ENCODE measurements at places on chromosomes 12 and 14.
A peak's percentile ranks its signal among the peaks of the same experiment; 100 is the strongest.

GRCh38 chr14:103629503-103630121 lies 601 bp downstream of the KLC1 start:
- DNase-seq = peak; percentile 36

- DNase-seq = no peak
Observed at GRCh38 chr14:63288853-63289252, 29.9 kb downstream of the GPHB5 start.

- no peak for DNase-seq
Observed at GRCh38 chr14:90608281-90608680, 207.9 kb downstream of the TTC7B start.

- DNase-seq = no peak
Observed at GRCh38 chr14:101899263-101899662, 65.1 kb upstream of the DYNC1H1 start.

- no peak for DNase-seq
Observed at GRCh38 chr14:50795142-50795541, 35.8 kb downstream of the NIN start.

- DNase-seq = no peak
Observed at GRCh38 chr14:38278035-38278434, 22.1 kb upstream of the CLEC14A start.

DNA sequence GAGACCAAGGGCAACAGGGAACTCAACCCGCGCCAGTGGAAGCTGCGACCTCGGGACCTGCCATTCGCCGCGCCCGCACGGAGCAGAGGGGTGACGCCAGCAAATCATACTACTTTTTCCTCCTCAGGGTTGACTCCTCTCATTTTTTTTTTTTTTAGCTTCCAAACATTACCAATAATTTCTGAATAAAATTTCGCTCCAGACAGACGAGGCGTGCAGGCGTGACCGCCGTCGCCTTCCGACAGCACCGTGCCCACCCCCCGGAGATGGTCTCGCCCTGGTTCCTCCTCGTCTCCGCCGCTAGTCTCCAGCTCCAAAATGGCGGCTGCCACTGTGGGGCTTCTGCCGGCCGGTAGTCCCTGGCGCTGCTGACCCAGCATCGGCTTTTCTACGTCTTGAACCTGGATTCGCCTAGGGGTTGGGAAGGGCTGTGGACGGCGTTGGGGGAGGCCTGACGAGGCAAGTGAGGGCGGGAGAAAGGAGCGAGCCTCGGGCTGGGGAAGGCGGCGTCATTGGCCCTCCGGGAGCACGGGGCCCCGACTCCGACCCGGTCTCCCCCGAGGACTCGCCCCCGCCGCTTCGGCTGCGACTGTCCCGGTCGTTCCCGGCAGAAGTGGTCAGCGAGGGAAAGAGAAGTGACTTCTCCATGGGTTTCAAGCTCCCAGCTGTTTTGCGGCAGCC lies at the start of the genes CPSF2 and NDUFB1:
TSS of gene CPSF2 (plus strand) at position 300 of the 681 bp plus-strand sequence. CDS start 9,016 bp downstream, outside the sequence.
TSS of gene NDUFB1 (minus strand) at position 37 of the 681 bp plus-strand sequence. CDS start 4,069 bp downstream, outside the sequence.
- DNase-seq = peak; percentile 90

DNA sequence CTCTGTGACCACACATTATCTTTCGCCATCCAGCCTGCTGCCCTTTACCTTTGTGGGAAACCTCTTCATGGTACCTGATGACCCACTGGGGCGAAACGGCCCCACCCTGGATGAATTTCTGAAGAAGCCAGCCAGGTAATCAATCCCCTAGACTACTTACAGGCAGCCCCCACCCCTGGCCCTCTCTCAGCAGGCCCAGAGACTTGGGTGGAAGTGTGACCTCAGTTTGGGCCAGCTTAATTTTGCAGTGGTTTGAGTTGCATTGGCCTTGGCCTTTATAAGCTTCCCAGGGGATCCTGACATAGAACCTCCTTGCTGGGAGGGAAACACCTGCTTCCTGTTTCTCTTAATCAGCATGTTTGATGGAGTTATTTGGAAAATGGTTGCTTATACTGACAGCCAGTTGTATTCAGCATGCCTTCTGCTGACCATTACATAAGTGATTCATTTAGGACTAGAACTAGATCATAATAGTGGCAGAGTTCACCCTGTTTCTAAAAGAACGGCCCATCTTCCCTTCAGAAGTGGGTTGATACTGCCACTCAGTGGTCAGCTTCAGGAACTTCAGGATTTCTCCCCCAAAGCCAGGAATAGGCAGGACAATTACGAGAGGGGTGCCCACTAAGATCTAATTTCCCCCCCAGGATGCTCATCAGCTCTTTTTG lies 6.1 kb downstream of the SDR39U1 start:
- peak; percentile 84 for DNase-seq

GRCh38 chr12:124440841-124441381 lies 126.5 kb downstream of the NCOR2 start:
- no peak for DNase-seq

DNA sequence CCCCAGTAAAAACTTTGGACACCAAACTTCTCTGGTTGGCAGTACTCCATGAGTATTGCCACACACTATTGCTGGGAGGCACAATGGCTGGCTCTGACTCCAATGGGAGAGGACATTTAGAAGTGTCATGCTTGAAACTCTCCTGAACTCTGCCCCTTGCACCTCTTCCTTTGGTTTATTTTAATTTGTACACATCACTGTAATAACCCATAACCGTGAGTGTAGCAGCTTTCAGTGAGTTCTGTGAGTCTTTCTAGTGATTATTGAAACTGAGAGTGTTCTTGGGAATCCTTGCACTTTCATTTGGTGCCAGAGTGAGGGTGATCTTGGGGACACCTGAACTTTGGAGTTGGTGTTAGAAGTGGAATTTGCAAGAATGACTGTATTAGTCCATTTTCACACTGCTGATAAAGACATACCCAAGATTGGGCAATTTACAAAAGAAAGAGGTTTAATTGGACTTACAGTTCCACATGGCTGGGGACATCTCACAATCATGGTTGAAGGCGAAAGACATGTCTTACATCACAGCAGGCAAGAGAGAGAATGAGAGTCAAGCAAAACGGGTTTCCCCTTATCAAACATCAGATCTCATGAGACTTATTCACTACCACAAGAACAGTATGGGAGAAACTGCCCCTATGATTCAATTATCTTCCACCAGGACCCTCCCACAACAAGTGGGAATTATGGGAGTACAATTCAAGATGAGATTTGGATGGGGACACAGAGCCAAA lies 41.3 kb upstream of the CEP83 start:
- no peak for DNase-seq

GRCh38 chr14:92789457-92790089 lies 4.5 kb upstream of the GOLGA5 start:
- DNase-seq = no peak

- DNase-seq = no peak
Observed at GRCh38 chr12:25692115-25693035, 139.3 kb upstream of the LMNTD1 start.

DNA sequence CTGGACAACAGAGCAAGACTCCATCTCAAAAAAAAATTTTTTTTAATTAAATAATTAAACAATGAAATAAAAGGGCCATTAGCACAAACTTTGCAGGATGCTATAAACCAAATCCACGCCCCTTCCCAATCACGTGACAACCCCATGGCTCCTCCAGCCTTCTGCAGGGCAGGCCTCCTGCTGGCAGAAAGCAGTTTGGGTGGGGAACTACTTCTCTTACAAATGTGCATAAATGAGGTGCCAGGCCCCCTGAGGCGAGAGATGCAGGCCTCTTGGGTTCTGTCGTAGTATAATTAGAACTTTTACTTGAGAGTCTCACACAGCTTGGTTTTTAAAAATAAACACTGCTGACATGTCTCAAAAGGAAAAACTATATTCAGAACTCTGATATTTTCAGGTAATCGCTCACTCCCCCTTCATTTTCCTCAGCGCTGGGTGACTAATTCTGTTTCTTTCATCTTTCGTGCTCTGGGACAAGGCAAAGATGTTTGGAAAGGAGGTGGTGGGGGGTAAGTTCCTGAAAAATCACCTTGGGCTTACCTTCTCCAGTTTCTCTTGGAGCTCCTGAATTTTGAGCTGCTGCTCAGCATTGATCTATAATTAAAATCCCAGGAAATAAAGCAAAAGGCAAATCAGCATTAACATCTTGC lies 101.7 kb downstream of the CIT start:
- no peak for DNase-seq

GRCh38 chr14:56570295-56570694 lies 9.3 kb upstream of the TMEM260 start:
- no peak for DNase-seq

DNA sequence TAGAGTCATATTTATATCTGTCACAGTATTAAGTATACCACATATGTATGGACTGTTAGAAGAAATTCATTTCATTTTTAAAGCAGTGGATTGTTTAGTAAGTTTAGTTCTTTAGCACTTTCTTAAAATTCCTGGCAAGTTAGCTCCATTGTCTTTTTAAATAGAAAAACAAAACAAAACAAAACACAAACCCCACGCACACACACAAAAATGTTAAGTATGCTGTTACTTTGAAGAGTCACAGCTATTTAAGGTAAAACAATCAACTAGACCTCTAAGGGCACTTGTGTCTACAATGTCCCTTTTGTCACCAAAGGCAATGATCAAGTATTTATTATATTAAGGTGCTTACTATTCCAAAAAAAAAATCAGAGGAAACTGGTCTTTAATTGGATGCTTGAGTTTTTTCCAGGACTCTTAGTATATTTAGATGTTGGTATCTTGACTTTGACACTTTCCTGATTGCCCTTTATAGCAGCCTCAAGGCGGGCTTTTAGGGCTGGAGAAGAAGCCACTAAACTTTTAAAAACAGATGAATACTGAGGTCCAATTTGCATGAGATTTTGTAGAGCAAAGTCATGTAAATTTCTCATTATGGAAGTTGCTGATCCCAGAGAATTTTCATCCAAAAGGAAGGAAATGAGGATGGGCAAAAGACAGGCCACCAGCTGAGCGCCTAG lies 85.5 kb upstream of the HECTD1 start:
- DNase-seq = no peak

- no peak for DNase-seq
Observed at GRCh38 chr14:58947156-58947555, 241.3 kb upstream of the DAAM1 start.

GRCh38 chr14:69355607-69356281 lies 42.4 kb downstream of the ERH start:
- no peak for DNase-seq

- DNase-seq = no peak
Observed at GRCh38 chr12:95553197-95553943, 2.1 kb upstream of the USP44 start.

- DNase-seq = no peak
Observed at GRCh38 chr14:46256381-46256780, 395.2 kb downstream of the RPL10L start.

DNA sequence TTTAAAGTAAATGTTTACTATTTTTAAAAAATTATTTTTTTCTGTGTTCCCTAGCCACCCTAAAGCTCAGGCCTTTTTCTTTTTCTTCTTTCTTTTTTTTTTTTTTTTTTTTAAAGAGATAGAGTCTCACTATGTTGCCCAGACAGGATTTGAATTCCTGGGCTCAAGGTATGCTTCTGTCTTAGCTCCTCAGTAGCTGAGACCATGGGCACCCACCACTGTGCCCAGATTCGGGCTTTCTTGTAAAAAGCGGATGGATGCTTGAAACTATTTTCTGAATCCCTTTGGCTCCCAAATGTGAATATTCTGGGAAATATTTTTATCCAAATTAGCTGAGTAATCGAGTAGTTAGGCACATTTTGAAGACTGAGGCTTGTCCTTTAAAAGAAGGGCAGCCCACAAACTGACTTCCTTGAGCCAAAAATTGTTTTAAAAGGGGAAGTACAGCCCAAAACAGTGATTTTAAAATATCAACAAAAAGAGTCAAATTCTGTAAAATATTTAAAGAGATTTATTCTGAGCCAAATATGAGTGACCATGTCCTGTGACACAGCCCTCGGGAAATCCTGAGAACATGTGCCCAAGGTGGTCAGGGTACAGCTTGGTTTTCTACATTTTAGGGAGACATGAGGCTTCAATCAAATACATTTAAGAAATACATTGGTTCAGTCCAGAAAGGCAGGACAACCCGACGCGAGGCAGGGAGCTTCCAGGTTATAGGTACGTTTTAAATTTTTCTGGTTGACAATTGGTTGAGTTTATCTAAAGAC lies 28.8 kb upstream of the HIGD1C start:
- DNase-seq = peak; percentile 44

DNA sequence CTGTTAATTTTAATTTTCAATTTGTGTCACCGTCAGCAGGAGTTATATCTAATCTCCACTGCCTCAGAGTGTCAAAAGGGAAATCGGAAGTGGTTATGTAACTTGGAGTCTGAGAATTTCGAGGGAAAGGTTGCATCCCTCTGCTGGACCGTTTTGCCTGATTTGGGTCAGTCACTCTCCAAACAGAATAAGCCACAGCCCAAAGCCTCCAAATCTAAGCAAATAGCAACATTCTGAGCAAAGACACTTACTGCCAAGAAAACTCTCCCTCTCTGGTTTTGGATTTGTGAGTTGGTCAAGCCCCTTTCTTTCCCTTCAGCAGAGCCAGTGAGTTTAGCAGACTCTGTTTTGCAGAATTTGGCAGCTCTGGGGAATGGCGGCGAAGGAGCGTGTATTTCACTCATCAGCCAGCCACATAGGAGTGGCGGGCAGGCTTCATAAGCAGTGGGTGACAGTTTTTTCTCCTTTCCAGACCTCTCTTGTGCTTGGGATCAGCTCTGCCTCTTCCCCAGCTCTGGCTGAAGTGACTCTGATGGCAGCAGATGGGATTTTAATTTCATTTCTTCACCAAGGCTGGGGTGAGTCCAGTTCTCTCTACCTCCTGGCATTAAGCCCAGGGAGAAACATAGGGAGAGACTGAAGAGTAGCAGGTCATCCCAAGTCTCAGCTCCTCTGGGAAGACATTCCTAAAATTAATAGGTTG lies 218.7 kb upstream of the NOS1 start:
- DNase-seq = no peak

DNA sequence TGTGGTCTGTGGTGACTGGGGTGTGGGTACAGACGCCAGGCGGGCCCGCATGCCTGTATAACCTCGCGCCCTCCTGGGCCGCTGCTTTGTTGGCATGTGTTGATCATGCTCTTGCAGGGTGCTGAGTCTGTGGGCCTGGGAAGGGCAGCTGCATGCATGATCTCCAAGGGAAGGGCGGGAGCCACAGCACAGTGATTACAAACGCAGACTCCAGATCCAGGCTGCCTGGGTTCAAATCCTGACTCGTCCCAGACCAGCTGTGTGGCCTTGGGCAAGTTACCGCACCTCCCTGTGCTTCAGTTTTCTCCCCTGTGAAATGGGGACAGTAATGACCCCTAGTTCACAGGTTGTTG lies 24.0 kb downstream of the ADGRD1 start:
- DNase-seq = no peak

DNA sequence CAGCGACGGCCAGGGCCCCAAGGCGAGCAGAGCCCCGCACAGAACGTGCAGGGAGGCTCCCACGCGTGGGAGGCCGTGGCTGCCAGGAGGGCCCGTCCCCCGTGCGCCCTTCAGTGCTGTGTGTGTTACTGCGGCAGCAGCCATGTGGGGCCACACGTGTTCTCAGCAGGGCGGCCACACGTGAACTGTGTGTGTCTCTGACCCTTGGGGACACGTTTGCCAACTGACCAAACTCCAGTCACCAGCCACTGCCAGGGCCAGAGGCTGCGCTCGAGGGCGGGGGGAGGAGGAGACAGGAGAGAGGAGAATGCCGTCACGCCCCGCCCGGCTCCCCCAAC lies 57.7 kb downstream of the GALNT9 start:
- DNase-seq = no peak

- DNase-seq = no peak
Observed at GRCh38 chr12:7756993-7757392, 8.0 kb upstream of the NANOGNB start.

GRCh38 chr14:89827265-89827664 lies 127.3 kb downstream of the EFCAB11 start:
- no peak for DNase-seq

- DNase-seq = no peak
Observed at GRCh38 chr12:97960225-97960624, 497.6 kb downstream of the RMST start.

GRCh38 chr12:52645120-52645761 lies 6.8 kb downstream of the KRT2 start:
- peak; percentile 26 for DNase-seq
